Bronchial epithelial cell (primary cell): ENCODE measurements at places on chromosomes 4 and X. TPM values are rescaled to one million over a fixed set of nuclear protein-coding genes. Genes with fewer than 3 reads are reported as not detected.

- peak; percentile 26 for DNase-seq
Measured at GRCh38 chr4:69910016-69910782, 20.7 kb upstream of the CSN1S1 start.

DNA sequence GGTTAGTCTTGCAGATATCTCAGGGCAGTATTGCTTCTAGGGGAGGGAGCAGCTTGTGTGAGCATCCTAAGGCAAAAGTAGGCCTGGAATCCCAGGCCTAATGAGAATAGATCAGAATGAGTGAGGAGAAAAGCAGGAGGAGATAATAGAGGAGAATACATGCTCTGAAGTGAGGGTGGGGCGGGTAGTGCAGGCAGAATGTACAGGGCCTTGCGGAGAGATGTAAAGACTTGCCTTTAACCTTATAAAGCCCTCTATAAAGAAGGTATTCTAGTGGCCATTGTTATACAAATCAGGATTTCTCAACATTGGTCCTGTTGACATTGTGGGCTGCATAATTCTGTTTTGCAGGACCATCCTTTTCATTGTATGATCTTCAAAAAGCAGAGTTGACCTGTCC is 855.3 kb downstream of the PCDH7 start:
- DNase-seq: no peak

DNA sequence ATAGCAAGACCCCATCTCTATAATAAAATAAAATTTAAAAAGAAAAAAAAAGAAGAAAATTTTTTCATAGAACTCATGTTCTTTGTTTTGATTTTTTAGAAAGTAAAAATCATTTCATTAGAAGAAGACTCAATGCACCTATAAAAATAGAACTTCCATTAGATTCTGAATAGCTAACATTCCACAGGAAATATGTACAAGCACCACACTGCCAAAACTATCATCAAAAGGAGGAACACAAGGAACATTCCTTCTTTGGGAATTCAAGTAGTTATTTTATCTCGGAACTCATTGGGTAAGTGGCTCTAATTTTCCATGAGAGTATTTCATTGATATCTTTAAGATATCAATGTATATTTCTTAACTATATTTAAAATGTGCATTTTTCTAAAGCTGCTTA is 157.6 kb downstream of the CAMK2D start:
- DNase-seq: no peak

- DNase-seq: no peak
Measured at GRCh38 chrX:1928805-1929204, 313.9 kb downstream of the ASMT start.

- DNase-seq: peak; percentile 57
Measured at GRCh38 chr4:146255874-146256273, 41.5 kb downstream of the REELD1 start.

DNA sequence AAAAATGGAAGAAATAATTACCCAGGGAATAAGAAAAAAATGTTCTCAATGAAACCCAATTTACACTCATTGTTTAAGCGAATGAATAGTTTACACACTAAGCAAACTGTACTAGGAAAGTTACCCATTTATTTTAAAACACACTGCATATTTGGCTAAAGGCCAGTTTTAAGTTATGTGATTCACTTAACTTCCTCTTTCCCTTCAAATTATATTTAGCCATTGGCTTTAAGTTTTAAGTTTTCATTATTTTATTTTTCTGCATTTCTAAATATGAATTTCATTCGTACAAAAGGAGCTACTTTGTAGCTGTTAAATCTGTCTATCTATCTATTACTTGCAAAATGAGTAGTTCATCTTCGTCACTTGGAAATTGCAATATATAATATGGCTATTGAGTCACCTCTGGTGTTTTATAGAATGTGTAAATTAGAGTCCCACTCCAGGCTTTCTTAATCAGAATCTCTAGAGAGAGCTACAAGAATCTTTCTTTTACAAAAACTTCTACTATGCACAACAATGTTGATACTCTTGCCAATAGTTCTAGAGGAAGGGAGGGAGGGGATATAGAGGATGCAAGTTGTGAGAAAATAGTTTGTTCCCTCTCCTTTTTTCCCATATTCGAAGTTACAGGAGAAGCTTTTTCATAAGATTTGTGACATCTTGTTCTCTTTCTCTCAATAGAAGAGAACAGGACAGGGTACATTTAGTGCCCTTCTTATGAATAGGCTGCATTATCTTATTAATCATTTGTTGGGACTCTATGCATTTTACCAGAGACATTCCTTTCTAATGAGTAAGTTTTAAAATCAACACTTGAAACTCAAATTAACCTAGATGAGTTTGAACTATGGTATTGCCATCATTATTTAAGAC is 41.8 kb downstream of the SULT1B1 start:
- peak; percentile 87 for DNase-seq

- no peak for DNase-seq
Measured at GRCh38 chr4:139253713-139254112, 26.3 kb downstream of the MGARP start.

GRCh38 chrX:84188320-84188834 is 378 bp upstream of the RPS6KA6 start:
- DNase-seq: peak; percentile 34

- no peak for DNase-seq
Measured at GRCh38 chrX:55450259-55450658, 1.7 kb upstream of the MAGEH1 start.

DNA sequence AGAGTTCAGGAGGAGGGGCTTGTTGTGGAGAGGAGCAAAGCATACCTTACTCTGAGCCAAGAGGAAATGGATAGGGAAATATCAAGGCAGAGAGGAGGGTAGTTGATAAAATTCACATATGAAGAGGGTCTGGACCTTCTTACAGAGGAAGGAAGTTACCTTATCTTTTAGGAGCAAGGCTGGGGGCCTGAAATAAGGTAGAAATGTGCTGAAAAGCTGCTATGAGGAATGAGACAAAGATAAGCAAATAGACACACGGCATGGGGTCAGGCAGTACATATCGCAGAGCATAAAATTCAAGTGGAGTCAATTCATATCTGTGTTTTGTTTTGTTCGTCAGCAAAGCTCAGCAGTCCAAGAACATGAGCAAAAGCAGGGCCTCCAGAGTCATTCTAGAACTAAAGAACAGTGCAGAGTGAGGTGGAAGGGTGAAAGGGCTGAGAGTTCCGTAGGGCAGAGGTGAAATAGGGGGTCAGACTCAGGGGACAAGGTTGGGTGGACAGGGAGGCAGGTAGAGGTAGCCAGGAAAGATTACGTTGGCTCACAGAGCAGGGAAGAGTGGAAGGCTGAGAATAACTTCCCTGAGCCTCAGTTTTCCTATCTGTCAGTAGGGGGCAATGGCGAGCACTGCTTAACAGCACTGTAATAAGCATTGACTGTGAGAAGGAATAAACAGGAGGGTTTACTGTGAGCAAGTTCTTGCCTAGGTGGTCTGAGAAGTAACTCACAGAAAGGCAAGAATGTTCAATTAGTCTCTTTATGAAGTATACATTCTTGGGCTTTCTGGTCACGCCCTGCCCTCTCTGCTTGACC is 9.2 kb downstream of the VSIG4 start:
- peak; percentile 13 for DNase-seq

DNA sequence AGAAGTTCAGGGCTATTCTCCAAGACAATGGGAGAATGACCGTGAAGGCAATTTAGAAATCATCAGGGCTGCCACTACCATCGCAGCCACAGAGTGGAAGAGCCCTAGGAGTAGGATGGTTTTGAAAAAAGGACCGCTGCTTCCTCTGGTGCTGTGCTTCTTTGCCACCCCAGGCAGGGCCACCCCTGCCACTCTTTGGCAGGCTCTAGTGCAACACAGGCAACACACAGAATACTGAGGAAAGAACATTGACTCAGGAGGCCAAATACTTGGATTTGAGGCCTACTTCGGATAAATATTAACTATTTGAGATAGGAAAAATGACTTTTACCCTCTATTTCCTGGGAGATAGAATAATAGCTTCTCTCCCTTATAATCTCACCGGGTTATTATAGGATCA is 228.9 kb upstream of the BOD1L1 start:
- no peak for DNase-seq

GRCh38 chr4:59484944-59485343 is 1715.2 kb upstream of the ADGRL3 start:
- no peak for DNase-seq

The CPZ gene
- 0.26 TPM in 1 of 2 replicates, not detected in the other for total RNA-seq

The RAB33A gene
- total RNA-seq: 0.13 and 0.26 TPM in 2 replicates

The TBX22 gene
- not detected in 2 replicates for total RNA-seq

The TMEM255A gene
- total RNA-seq: not detected in 2 replicates

The MAGED4 gene
- total RNA-seq: 0.26 TPM in 1 of 2 replicates, not detected in the other
